Progenitor cell of endocrine pancreas (in vitro differentiated cells): ENCODE measurements at places on chromosomes 4 and X. TPM values are rescaled to one million over a fixed set of nuclear protein-coding genes. Genes with fewer than 3 reads are reported as not detected.

The INTS6L gene
- total RNA-seq, result 14.6 and 14.8 TPM in 2 replicates

The PCDH11X gene
- 1.0 and 2.5 TPM in 2 replicates for total RNA-seq

The MAGEC1 gene
- not detected in 2 replicates for total RNA-seq

GRCh38 chr4:95421869-95422268 lies 126.9 kb downstream of the UNC5C start:
- DNase-seq, result no peak

DNA sequence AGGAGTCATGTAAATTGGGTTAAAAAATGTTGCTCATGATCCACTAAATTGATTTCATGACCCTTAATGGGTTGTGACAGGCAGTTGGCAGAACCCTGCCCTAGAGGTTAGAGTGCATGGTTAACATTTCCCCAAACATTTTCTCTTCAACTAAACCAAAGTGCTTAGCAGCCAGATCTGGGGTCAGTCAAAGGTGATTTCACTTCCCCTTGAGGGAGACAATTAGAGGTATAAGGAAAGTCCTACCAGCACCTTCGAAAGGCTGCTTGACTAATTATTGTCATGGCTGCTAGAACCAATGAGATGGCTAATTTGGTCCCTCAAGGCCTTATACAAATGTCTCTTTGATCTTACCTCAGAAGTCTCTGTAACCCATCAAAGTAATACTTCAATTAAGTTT lies 30.9 kb upstream of the INTS6L start:
- no peak for DNase-seq

DNA sequence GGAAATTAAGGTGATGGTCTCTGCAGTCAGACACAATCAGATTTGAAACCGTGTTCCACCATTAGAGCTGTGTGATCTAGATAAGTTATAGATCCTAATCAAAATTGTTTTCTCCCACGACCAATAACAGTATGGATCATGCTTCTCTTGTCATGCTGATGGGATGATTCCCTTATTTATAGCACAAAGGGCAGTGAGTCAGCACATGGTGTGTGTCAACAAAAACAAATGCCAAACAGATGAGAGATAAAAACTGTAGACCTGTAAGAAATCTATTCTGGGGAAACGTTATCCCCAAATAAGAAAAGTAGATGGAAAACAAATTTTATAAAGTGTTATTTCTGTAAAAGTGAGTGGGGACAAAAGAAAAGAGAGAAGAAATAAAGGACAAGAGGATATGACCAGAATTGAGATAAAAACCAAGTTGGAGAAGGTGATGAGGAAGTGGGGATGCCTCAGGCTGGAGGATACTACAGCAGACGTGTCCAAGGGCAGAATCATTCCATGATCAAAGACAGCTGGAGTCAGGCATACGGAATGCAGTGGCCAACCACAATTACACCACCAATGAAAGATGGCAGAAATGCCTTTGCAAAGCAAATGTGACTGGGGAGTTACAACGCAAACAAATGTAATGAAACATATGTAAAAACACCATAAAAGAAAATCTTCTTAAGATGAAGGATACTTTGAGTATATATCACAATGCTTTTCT lies 377.8 kb upstream of the PRKX start:
- no peak for DNase-seq

DNA sequence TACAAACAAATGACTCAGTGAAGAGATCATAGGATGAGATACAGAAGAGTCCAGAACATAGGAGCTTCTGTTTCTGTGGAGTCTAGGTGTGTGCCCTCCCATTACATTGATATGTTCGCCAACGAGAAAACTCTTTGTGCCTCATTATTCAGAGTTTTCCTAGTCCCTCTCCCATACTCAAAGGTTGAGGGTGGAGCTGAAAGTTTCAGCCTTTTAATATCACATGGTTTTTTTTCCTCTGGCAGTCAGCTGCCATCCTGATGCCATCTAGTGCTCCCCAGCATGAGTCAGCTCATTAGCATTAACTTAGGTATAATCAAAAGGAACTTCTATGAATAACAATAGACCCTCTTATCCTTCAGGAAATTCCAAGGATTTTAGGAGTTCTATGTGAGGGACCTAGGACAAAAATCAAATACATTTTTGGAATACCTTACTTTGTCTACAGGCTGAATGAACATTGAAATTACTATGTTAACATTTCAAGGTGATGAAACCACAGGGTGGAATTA lies 559.6 kb upstream of the AMOT start:
- DNase-seq, result no peak

DNA sequence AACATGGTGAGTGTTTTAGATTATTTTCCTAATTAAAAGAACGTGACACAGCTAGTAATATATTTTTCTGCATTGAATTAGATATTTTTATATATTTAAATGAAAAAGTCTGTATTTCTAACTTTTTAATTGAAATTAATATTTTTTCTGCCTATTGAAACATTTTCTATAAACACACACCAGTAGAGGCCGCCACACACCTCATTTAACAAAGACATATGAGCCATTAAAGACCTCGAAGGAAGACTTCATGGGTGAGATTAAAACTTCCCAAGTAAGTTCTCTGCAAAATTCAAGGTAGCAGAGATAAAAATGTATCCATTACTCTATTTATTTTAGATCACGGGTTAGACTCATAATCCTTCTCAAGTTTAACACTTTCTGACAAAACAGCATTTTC lies 8.3 kb downstream of the SLITRK2 start:
- no peak for DNase-seq
